Activated CD8-positive, alpha-beta memory T cell treated with anti-CD3 and anti-CD28 coated beads, Interleukin-2, amount 50 U/mL, for 4 hours (primary cell): ENCODE measurements at places on chromosomes 16 and 17.

DNA sequence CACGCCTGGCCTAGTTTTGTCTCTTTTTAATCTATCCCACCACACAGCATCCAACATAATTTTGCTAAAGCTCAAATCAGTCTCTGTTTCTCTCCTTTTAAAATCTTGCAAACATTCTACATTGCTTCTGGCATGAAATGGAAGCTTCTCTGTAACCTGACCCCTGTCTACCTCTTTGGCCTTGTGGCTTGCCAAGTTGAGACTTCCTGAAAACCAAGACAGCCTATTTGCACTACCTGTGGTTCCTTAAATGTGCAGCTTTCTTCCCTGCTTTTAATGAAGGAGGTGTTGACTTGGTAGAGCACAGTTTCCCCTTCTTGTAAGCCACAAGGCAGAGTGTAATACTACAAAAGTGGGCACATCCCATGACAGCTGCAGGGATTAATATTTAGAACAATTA is 6.0 kb upstream of the CCL3 start:
- no peak for DNase-seq

- DNase-seq, result no peak
These were observed 27.3 kb downstream of the STAT5A start for GRCh38 chr17:42315402-42316156.

GRCh38 chr17:41145261-41145660 is 4.4 kb downstream of the KRTAP4-5 start:
- no peak for DNase-seq

DNA sequence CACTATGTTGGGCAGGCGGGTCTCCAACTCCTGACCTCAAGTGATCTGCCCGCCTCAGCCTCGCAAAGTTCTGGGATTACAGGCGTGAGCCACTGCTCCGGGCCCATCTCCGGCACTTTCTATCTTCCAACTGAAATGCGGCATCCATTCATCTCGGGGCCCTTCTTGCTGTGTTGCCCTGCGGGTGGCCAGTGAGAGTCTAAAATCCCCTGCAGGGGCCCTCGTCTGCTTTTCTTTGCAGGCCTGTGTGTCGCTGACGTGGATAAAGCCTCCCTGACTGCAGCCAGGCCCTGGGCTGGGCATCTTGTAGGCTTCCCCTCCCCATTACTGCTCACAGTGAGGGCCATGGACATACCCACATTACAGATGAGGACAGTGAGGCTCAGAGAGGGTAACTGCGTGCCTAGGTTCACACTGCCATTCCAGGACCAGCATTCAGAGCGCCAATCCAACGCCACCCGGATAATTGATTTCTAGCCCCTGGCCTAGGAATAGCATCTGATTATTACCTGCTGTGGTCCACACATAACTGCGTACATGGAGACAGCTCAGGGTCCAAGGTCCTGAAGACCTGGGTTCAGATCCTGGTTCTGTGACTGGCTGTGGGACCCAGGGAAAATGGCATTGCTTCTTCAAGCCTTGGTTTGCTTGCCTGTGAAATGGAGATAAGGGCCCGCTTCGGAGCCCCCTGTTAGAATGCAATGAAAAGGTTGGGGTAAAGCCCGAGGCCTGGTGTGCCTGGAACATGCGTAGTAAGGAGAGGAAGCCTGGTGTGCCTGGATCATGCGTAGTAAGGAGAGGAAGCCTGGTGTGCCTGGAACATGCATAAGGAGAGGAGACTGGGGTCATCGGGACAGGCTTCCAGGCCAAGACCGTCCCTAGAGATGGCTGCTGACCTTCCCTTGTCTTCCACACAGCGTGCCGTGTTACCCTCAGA is 25.0 kb downstream of the CRISPLD2 start:
- DNase-seq, result no peak

GRCh38 chr17:78258323-78259191 is 27.1 kb downstream of the TMEM235 start:
- peak; percentile 64 for DNase-seq

- no peak for DNase-seq
These were observed 10.9 kb downstream of the USP22 start for GRCh38 chr17:21031756-21032396.

DNA sequence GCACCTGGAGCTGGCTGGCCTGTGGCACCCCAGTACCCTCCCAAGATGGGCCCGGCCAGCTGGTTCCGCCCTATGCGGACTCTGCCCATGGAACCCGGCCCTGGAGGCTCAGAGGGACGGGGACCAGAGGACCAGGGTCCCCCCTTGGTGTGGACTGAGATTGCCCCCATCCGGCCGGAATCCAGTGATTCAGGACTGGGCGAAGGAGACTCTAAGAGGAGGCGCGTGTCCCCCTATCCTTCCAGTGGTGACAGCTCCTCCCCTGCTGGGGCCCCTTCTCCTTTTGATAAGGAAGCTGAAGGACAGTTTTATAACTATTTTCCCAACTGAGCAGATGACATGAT is 12.0 kb downstream of the TBX21 start:
- DNase-seq, result no peak

DNA sequence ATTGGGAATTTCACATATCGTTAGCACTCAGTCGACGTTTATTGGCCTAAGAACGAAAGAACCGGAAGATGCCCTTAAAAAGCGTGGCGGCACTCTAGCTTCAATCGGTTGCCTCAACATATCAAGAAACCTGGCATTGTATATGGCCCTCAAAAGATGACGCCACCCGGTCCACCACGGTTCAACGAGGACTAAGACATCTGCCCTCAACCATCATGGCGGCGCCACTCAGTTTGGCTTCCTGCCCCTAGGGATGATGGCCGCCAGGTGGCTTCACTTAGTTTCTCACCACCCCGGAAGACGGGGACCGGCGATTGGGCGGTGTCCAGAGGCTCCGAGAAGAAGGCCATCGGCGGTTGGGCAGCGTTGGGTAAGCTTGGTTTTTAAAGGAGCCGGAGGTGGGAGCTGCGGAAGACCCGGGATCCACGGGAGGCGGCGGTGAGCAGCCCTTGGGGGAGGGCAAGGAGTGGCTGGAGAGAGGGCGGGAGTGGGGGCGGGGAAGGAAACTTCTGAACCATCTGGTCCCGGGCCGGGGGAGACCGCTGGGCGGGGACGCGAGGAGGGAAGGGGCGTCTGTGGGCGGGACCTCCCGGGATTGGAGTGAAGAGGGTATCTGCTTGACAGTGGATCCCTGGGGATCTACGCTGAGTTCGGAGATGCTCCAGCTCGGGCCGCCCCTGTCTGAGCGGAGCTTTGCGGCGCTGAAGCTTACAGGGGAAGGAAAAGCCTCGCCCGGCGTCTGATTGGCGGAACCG is at the start of gene PRR14:
PRR14 (plus strand) TSS at position 592 of the 755 bp plus-strand sequence. CDS start 686 bp downstream, outside the sequence.
- peak; percentile 98 for DNase-seq

- peak; percentile 23 for DNase-seq
These were observed 2.1 kb upstream of the C1QL1 start for GRCh38 chr17:44970136-44970741.

GRCh38 chr16:6725634-6726331 is 606.9 kb upstream of the RBFOX1 start:
- DNase-seq, result no peak

DNA sequence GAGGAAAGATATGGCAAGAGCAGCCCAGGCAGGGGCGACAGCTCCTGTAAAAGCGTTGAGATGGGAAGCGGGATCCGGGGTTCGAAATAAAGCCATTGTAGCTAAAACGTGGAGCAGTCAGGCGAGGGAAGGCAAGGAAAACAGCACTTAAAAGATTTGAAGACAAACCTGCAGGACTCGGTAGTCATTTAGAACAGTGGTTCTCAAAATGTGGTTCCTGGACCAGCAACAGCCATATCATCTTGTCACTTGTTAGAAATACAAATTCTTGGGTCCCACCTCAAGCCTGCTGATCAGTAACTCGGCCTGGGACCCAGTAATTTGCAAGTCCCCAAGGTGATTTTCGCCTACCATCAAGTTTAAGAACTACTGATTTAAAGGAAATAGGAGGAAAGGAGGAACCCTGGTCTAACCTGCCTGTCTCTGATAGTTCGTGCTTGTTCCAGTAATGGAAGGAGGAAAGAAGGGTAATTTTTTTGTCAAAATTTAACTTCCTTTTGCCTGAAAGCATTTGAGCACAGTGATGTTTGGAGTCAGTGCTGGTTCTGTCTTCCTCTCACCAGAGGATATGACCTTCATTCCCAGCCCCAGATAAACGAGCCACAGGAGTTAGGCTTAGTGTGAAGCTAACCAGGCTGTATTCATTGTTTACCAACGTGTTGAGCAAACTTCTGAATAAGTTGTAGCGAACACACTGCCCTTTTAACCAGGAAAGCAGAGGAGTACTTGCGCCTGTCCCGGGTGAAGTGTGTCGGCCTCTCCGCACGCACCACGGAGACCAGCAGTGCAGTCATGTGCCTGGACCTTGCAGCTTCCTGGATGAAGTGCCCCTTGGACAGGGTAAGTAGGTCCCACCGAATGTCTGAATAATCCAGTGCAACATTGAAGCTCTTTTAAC is 1.1 kb downstream of the ORC6 start:
- no peak for DNase-seq

DNA sequence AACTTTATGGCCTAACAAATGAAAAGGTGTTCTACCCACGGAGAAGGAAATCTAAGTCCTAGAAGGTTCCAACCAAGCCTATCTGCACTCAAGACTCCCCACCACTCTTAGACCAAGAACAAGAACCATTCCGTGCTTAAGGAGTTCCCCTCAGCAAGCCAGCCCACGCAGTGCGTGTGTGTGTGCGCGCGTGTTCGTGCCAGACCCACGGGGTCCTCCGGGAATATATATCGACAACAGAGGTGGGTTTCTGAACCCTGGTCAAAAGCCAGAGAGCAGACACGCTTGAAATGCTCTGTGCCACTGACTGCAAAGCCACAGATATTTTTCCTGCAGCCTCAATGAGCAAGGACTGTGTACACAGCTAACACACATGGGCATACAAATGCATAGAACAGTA is 70.7 kb downstream of the SLC39A11 start:
- no peak for DNase-seq

- DNase-seq, result peak; percentile 26
These were observed 20.4 kb downstream of the OTOA start for GRCh38 chr16:21684199-21684598.

DNA sequence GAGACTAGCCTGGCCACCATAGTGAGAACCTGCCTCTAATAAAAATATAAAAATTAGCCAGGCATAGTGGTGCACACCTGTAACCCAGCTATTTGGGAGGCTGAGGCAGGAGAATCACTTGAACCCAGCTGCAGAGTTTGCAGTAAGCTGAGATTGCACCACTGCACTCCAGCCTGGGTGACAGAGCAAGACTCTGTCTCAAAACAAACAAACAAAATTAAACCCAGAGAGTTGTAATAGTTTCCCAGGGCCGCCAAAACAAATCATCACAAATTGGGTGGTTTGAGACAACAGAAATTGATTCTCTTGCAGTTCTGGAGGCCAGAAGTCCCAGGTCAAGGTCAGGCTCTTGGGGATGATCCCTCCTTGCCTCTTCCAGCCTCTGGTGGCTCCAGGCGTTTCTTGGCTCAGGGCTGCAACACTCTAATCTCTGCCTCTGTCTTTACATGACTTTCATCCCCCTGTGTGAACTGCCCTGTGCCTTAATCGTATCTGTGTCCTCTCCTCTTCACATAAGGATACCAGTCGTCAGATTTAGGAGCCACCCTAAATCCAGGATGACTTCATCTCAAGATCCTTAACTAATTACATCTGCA is 100.3 kb upstream of the NOL11 start:
- no peak for DNase-seq

DNA sequence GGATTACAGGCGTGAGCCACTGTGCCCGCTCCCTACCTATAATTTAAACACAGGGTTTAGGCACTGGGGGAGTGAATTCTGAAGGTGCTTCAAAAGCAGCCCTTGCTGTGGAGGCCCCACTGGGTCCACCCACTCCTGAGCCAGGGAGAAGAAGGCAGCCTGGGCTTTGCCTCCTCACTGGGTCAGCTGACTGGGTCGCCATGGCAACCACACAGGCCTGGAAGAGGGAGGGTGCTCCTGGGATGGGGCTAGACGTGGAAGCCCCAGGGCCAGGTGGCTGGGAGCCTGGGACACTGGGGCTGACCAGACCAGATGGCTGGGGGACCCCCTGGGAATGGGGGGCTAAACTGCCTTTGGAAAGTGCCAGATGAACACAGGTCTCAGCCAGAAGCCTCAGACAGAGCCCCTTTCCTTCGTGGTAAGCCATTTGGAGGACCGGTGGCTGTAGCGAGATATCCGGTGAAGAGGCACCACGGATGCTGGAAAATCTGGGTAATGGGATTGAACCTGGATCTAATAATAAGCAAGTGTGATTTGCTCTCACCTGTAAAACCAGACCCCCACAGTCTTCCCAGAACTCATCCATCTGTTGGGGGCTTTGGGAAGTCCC is 32.9 kb downstream of the TRARG1 start:
- DNase-seq, result no peak

DNA sequence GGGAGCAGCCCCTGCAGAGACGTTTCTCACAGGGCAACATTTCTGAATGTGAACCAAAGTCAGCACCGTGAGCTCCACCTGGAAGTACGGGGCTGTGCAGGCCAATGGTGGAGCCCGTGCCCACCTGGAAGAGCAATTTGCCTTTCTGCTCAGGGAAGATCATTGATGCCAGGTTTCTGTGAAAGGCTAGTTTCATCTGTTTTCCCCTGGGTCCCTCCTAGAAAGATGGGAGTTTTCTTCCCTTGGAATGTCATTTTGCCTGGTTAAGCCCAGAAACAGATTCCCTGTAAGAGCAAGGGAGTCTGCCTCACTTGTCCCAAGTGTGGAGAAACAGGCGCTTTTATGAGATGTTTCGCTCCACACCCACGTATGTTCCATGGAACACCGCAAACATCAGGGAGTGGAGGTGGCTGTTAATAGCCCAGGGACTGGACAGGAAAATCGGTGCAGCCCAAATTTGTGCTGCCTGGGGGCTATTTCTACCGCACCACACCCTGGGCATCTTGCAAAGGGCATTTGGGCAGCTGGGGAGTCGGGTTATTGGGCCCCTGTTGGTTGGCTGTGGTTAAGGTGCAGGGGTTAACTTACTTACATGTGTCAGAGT is 2.6 kb downstream of the SLC6A4 start:
- DNase-seq, result no peak

GRCh38 chr16:68490829-68491575 is 42.7 kb upstream of the SMPD3 start:
- no peak for DNase-seq

DNA sequence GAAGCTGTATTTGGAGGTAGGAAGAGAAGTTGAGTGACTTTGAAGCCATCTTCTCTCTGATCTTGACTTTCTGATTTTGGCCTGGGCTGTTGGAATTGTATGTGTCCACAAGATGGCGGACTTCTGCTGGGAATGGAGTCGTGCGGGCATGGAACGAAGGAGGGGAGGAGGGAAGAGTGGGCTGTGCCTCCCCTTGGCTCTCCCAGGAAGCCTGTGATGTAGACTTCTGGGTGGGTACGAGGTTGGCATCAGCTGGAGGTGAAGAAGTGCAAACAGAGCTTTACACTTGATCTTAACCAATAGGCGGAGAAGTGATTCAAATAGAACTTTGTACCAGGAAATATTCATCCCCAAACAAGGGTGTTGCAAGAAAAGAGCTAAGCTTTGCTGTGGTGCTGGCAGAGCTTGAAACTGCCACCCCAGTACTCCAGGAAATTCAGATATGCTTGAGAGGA is 7.4 kb upstream of the TMEM220 start:
- peak; percentile 22 for DNase-seq

GRCh38 chr16:1884889-1885288 is 12.9 kb upstream of the MEIOB start:
- no peak for DNase-seq
